ENCODE measurements at places on chromosomes 4 and X.

DNA sequence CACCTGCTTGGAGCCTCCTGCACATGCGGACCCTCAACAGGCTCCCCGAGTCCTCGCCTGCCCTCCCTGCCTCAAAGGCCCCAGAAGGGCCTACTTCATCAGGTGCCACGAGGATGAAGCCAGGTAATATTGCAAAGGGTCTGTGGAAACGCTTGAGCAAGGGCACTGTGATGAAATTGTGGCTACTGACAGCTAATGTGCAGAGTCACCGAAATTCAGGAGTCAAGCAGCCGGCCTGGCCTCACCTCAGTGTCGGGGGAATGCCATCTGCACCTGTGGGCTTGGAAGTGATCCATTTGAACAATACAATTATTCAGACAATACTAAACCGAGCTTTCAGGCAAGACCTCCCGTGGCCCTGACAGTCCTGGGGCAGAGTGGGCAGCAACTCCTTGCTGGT lies 3.1 kb upstream of the FGFR3 start:
- DNase-seq = no peak

DNA sequence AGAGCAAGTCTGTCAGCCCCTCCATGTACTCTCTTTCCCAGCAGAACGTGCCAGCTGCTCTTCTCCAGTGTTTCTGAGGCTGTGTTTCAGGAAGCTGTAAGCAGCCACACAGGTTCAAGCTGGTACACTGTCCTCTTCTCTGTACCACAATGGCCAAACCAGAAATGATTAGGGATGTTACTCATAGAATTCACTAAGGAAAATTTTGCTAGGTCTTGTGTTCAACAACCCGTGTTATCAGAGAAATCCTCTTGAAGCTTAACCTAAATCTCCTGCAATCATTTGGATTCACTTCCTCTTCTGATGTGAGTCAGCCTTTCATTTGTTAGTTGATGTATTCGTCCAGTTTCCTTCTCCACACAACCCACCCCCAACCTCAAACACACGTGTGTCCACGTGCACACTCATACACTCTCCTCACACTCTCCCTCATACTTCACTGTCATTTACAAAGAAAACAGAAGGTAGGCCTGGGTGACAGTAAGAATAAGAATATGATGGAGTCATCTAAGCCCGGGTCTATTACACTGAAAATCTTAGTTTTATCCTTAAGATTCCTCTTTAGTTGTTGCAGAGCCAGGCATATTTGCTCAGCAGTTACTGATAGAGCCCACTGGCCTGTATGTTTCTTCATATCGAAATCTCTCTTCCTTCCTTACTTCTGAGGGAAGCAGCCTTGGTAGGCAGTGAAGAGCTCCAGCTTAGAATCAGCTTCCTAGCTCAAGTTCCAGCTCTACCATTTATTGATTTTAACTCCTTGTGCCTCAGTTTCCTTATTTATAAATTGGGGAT lies 63.4 kb downstream of the DCUN1D4 start:
- DNase-seq = no peak

GRCh38 chr4:148369919-148370318 lies 72.3 kb downstream of the NR3C2 start:
- no peak for DNase-seq

GRCh38 chr4:125432078-125432477 lies 117.3 kb downstream of the FAT4 start:
- no peak for DNase-seq

DNA sequence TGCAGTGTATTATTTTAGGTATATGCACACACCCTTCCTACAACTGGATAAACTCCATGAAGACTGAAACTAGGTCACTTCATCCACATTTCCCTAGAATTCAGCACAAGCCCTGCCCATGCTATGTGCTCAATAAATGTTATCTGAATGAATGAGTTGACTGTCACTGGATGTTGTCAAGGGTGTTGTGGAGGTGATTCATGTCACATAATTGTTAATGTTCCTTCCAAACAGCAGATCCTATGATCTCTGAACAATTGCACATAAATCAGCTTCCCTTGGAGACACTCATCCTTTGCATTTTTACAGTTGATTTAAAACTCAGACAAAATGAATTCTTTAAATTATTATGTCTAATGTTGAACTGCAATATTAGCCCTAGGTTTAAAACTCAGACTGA lies 154.7 kb downstream of the TSPAN5 start:
- DNase-seq = no peak

- DNase-seq = no peak
These were observed 314.3 kb upstream of the FGF13 start for GRCh38 chrX:139025816-139026215.

GRCh38 chrX:153639177-153640044 lies 7.6 kb upstream of the DUSP9 start:
- no peak for DNase-seq

DNA sequence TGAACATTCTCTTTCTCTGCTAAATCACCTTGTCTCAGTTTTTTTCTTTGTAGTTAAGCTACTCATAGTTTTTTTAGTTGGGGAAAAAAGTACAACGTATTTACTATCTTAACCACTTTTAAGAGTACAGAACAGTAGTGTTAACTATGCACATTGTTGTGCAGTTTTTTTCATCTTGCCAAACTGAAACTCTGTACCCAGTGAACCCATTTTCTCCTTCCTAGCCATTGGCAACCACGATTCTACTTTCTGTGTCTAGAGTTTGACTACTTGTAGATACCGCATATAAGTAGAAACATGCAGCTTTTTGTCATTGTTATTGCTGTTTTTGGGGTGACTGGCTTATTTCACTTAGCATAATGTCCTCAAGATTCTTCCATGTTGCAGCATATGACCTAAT lies 10.0 kb downstream of the N4BP2 start:
- DNase-seq = no peak

All from SHP77 (cell line).